Germinal center (tissue), 1 donor: ENCODE measurements at places on chromosomes 4 and X.

- no peak for DNase-seq
Observed at GRCh38 chrX:79065696-79066095, 78.8 kb upstream of the GPR174 start.

- no peak for DNase-seq
Observed at GRCh38 chr4:135941671-135942070, 1590.6 kb downstream of the PCDH18 start.

- no peak for DNase-seq
Observed at GRCh38 chrX:103540145-103540544, 20.9 kb upstream of the RAB40A start.

- DNase-seq, result no peak
Observed at GRCh38 chr4:93710101-93710846, 118.3 kb upstream of the ATOH1 start.

DNA sequence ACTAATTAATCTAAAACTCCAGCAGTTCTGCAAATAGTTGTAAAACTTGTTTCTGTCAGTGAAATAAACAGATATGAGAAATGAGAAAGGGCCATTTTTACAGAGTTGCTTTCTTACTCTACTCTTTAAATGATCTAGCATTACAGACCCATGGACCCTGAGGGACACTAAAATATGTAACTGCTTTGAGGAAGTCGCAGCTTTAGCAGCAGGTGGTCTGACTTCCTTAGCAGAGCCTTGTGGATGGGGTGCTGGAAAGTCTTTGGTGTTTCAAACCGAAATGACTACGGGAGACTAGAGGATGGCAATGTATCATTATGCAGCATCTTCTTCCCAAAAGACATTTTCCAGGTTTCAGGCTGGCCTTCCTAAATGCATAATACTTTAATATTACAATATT is 18.7 kb downstream of the SHISA3 start:
- no peak for DNase-seq

DNA sequence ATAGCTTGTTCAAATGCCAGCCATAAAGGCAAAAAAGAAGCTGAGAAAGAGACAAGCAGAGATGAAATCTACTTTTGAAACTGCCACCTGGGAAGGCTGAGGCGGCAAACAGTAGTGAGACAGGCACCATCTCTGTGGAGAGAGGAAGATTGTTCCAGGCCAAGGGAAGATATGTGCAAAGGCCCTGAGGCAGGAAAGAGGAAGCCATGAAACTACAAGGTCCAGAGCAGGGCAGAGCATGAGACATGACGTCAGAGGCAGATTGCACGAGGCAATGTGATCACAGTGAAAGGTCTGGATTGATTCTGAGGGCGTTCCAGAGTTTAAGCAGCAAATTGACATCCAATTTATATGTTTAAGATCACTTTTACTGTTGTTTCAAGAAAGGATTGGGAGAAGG is 226.1 kb downstream of the QDPR start:
- DNase-seq, result no peak

GRCh38 chr4:172152284-172152683 is 339.1 kb downstream of the GALNTL6 start:
- no peak for DNase-seq

DNA sequence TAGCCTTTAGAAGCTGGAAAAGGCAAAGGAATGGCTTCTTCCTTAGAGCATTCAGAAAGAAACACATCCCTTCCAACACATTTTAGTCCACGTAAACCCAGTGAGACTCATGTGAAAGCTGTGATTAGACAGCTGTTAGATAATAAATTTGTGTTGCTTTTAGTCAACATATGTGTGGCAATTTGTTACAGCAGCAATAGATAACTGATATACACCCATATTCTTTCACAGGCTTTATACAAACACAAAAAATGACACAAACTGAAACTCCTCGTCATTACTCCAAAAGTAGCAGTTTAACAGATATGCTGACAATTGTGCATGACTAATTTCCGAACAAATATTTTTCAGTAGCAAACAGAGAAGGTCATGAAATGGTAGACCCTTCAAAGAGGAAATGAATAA is 65.3 kb downstream of the ANTXR2 start:
- DNase-seq, result no peak

DNA sequence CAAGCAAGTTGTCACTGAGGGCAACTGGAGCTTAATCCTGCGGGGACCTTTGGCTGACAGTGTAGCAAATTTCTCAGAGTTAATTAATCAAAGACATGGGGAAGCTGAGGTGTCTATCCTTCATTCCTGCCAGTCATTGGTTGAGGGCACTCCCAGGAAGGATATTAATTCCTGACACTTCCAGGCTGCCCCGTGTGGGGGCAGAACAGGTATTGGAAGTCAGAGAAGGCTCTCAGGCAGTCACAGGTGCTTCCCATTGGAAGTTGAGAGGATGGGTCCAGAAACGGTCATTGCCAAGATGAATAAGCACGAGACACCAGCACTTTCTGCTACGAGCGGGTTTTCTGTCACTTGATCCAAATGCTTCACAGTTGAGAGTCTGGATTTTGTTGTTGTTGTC is 29.1 kb upstream of the CD38 start:
- no peak for DNase-seq

GRCh38 chrX:26373829-26374228 is 157.9 kb downstream of the MAGEB5 start:
- no peak for DNase-seq

DNA sequence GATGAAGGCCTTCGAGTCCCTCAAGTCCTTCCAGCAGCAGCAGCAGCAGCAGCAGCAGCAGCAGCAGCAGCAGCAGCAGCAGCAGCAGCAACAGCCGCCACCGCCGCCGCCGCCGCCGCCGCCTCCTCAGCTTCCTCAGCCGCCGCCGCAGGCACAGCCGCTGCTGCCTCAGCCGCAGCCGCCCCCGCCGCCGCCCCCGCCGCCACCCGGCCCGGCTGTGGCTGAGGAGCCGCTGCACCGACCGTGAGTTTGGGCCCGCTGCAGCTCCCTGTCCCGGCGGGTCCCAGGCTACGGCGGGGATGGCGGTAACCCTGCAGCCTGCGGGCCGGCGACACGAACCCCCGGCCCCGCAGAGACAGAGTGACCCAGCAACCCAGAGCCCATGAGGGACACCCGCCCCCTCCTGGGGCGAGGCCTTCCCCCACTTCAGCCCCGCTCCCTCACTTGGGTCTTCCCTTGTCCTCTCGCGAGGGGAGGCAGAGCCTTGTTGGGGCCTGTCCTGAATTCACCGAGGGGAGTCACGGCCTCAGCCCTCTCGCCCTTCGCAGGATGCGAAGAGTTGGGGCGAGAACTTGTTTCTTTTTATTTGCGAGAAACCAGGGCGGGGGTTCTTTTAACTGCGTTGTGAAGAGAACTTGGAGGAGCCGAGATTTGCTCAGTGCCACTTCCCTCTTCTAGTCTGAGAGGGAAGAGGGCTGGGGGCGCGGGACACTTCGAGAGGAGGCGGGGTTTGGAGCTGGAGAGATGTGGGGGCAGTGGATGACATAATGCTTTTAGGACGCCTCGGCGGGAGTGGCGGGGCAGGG is 568 bp downstream of the HTT start:
- DNase-seq, result peak; percentile 57

GRCh38 chr4:1194010-1194900 is 21.9 kb upstream of the SPON2 start:
- DNase-seq, result no peak

- DNase-seq, result no peak
Observed at GRCh38 chr4:46999566-46999965, 6.2 kb upstream of the GABRA4 start.

GRCh38 chr4:3399277-3400194 is 42.2 kb upstream of the HGFAC start:
- DNase-seq, result no peak

DNA sequence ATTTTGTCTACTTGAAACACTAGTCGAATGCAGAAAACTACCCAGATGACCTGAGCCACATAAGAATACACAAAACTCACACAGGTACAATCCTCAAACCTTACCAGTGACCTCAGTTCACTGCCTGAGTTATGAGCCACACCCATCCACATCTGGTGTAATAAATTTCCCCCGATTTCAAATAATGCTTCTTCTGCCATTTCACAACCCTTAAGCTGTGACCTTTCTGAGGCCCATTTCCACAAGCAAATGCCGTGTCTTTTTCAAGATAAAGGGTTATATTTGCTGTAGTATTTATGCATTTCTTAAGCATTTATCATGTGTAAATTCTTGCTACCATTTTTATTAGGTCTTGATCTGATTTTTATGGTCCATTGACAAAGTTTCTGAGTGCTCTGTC is 1.8 kb upstream of the ARHGEF38 start:
- DNase-seq, result no peak

GRCh38 chr4:122785099-122785498 is 41.5 kb upstream of the FGF2 start:
- DNase-seq, result no peak
